Epithelial cell of prostate (primary cell): ENCODE measurements at places on chromosomes 13 and 19.

DNA sequence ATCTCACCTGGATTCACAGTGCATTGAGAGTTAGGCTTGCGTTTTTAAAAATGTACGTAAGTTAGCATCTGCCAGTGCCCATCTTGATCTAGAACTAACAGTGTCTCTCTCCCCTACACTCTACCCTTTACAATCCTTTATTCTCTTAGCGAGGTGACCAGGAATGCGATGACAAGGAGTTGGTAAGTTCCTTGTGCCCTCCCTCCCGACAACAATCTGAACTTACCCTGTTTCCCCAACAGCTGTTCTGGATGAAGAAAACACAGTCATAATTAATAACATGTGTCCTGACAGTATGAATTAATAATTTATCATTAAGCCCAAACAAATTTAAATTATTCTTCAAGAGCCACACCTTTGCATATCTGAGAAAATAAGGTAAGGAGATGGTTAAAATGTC is 6.3 kb downstream of the TSHZ3 start:
- DNase-seq, result no peak

- no peak for DNase-seq
These were observed 158.5 kb upstream of the MYO16 start for GRCh38 chr13:108470921-108471320.

- DNase-seq, result no peak
These were observed 14.1 kb downstream of the KLF2 start for GRCh38 chr19:16338470-16339360.

- DNase-seq, result no peak
These were observed 120.3 kb downstream of the ZDHHC20 start for GRCh38 chr13:21338639-21339278.

DNA sequence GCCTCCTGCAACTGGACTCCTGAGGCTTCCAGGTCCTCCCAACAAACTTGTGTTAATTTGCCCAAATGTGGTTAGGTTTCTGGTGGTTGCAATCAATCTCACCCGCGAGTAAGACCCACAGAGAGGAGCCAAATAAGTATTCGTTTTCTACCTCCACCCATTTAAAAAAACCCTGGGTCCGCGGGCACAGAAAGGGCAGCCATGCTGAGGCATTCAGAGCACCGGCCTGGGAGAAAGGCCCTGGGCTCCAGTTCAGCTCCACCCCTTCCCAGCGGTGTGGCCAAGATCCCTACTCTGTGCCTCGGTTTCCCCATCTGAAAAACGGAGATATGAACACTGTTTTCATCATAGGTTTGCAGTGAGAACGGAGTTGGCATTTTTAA is 56.9 kb downstream of the PEPD start:
- DNase-seq, result no peak

DNA sequence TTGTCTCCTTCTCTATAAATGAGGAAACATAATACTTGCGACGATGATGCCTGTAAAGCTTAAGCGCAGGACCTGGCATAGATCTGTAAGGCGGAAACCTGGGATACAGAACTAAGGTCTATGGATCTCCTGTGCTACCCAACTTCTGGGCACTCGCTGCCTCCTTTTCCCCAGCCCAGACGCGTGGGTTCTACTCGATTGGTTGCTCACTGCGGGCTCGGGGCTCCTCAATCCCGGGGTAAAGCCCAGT is 615 bp upstream of the PSMC4 start:
- DNase-seq, result no peak

DNA sequence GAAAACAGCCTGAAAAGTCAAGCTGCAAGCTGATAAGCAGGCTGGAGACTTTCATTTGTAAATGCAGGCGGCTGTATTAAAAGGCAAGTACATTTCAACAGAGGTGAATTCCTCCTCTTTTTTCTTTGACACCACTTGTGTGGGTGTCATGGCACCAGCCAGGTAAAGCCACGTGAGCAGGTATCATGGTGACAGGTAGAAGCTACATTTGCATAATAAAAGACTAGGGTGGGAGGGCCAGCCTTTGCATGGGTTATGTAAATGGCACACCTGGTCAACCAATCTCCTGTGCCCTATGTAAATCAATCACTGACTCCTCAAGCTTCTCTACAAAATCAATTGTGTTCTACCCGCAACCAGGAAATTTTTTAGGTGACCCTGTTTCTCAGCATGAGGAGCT is 68.2 kb downstream of the ZNF100 start:
- no peak for DNase-seq

DNA sequence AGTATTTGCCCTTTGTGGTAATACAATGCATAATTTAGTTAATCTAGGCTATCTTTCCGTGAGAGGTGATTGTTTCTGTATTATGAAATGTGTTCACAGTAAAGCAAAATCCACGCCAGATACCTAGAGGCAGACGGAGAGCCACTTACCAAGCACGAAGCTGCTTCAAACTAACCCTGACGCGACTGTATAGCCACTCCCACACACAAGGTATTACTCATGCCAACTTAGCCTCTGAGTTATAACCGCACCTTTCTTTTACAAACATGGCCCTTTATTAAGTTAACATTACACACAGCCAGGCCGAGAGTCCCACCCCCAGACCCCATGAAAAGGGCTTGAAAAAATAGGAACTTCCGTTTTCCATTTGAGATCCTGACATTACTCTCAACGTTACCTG is 185.7 kb downstream of the ABCC4 start:
- DNase-seq, result peak; percentile 97

- peak; percentile 14 for DNase-seq
These were observed 26.8 kb upstream of the LRCH1 start for GRCh38 chr13:46526100-46526735.

DNA sequence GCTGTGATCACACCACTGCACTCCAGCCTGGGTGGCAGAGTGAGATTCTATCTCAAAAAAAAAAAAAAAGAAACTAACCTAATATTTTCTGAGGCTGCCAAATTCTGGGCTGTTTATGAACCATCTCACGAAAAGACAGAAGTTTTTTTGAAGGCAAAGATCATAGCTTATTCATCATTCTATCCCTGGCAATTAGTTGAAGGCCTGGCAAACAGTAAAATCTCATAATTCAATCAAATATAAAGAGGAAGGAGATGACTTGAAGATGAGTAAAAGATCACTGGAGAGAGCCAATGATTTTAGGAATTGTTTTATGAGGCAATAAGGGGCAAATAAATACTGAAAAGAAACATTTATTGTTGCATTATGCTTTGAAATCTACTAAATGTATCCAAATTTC is 216.5 kb downstream of the DCLK1 start:
- no peak for DNase-seq
